ENCODE measurements at places on chromosomes 5 and 9.

- DNase-seq: peak; percentile 92
Observed at GRCh38 chr5:34533582-34534522, 122.3 kb upstream of the RAI14 start.

DNA sequence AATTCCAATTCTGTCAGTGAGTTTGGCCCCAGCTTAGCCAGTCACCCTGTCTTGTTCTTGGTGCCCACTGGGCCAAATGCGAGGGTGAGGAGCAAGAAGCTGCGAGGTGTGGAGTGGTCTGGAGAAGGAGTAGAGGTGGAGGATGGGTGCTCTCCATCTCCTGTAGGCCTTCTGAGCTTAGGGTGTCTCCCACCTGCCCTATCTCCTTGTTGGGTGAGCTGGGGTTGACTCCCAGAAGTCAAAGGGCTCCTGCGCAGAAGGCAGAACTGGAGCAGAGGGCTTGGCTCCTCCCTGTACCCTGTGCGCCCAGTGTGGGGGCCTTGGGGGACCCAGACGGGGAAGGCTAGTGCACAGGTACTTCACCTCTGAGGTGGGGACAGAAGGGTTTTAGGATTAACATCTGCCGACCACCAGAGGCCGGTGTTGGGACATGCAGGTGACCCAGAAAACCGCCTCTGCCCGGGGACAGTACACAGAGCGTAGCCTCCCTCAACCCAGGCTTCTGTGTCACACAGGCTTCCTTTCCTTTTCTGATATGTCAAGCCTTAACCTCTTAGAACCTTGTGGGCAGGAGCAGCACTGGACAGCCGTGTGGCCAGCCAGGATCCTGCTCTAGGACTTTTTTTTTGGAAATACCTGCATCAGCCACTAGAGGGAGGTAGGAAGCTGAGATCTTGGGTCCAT lies 16.9 kb downstream of the IL5 start:
- DNase-seq: peak; percentile 67

DNA sequence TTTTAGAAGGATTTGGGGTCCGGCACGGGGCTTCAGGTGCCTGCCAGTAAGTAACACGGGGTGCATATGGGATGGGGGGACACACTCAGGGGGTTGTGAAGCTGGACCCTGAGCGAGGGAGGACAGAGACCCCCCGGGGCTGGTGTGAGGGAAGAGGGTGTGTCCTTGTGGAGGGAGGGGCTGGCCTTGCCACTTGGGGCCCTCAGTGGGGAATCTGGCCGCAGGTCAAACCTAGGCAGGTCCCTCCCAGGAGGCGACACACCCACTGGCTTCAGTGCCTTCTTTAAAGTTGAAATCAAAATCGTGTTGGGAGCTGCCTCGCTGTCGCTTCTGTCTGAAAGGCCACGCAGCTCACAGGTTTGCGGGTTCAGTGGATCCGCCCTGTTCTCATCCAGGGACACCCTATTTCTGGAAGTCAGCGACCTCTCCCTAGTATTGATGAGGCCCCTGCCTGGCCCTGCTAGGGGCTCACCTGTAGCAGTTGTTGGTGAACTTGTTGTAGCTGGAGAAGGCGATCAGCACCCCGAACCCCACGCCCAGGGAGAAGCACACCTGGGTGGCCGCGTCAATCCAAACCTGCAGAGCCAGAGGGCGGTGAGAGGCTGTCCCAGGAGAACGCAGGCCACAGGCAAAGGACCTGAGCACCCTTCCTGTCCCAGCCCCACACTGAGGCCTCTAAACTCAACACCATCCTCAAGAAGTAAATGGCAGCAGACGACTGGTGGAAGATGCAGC lies 29.4 kb downstream of the SLC6A3 start:
- no peak for DNase-seq

DNA sequence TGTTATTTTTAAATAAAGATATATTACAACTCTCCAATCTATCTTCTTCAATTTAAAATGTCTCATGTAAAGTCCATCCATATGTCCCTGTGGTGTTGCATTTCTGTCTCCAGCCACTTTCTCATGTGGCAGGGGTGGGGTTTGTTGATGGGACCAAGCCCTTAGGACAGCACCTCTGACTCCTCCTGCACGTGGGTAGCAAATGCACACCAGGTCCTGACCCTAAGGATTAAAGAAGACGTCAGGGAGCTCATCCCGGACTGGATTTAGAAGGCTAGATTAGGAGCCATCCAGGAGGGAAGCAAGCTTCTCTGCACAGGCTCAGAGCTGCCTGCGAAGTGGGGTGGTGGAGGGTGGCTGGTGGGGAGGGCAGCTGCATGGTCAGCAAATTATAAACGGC lies 38.9 kb upstream of the FAM120AOS start:
- no peak for DNase-seq

DNA sequence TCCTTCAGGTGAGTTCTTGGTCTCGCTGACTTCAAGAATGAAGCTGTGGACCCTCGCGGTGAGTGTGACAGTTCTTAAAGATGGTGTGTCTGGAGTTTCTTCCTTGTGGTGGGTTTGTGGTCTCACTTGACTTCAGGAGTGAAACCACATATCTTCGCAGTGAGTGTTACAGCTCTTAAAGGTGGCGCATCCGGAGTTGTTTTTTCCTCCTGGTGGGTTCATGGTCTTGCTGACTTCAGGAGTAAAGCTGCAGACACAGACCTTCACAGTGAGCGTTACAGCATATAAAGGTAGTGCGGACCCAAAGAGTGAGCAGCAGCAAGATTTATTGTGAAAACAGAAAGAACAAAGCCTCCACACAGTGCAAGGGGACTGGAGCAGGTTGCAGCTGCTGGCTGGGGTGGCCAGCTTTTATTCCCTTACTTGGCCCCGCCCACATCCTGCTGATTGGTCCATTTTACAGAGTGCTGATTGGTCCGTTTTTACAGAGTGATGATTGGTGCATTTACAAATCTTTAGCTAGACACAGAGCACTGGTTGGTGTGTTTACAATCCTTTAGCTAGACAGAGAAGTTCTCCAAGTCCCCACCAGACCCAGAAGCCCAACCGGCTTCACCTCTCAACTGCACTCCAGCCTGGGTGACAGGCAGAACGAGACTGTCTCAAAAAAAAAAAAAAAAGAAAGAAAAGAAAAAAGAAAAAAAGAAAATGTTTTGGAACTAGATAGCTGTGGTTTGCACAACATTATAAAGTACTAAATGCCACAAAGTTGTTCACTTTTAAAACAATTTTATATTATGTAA lies 9.1 kb upstream of the ERMP1 start:
- no peak for DNase-seq

DNA sequence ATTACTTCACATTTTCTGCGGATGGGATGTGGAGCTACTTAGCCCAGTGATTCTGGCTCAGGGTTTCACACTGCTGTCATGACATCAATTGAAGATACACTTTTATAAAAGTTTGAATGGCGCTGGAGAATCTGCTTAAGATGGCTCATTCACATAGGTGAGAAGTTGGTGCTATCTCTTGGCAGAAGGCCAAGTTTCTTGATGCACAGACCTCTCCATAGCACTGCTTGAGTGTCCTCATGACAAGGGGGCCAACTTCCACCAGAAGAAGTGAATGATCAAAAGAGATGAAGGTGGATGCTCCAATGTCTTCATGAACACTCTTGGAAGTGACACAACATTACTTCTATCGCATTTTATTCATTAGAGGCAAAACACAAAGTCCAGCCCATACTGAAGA lies 403.7 kb upstream of the CCNG1 start:
- no peak for DNase-seq

- no peak for DNase-seq
Observed at GRCh38 chr9:135329571-135330306, 149.8 kb upstream of the PPP1R26 start.

- DNase-seq: no peak
Observed at GRCh38 chr9:134034215-134035040, 9.1 kb downstream of the BRD3OS start.

DNA sequence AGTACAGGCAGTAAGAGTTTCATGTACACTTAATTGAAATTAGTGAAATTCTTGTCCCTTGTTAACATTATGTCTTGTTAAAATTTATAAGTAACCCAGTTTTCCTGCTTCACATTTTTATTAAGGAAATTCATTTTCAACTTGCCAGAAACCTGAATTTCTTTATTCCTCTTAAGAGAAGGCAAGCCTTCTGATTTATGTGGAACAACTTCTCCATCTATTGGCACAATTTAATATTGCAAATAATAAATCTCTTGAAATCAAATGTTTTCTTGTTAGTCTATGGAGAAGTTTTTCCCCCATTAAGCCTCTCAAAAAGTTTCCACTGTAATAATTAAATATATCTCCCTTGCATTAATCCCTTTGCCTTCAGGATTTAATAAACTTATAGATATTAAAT lies 33.8 kb upstream of the ACO1 start:
- peak; percentile 9 for DNase-seq

- DNase-seq: no peak
Observed at GRCh38 chr9:106218427-106218826, 524.1 kb downstream of the TMEM38B start.

DNA sequence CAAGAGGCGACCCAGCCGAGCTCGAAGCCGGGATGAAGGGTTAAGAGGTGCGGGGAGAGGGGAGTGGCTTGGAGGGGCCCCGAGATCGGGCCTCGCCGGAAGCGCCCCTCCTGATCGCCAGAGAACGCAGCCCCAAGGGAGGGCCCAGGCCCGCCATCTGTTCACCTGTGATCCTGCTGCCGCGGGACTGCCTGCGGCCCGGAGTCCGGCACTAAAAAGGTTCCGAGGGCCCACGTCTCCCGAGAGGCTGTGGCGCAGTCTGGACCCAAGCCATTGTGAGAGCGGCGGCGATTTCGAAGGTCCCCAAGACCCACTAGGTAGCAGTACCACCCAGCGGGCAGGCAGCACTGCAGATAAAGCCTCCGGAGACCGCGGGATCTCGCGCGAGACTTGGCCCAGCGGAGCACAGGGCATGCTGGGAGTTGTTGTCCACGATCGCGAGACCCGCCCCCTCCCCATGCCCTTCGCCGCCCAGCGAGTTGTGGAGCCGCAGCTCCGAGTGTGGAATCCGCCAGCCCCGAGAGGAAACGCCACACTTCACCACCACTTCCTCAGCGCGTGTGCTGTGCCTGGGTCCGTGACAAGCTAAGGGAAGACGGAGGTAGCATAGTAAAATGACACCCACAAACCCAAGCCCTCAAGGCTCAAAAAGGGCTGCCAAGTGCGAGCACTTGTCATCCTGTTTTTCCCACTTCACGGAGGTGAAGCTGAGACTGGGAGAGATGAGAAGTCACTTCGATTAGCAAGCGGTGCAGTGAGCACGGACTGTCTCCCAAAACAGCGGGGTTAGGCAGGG lies at the start of gene KIAA1191:
Gene KIAA1191 (minus strand): TSS at position 328 of the 796 bp plus-strand sequence. CDS start 2,256 bp downstream, outside the sequence.
- peak; percentile 92 for DNase-seq

- peak; percentile 98 for DNase-seq
Observed at GRCh38 chr9:122402403-122402871, 31.6 kb downstream of the PTGS1 start.

- no peak for DNase-seq
Observed at GRCh38 chr5:179998485-179998884, 73.1 kb downstream of the RNF130 start.

DNA sequence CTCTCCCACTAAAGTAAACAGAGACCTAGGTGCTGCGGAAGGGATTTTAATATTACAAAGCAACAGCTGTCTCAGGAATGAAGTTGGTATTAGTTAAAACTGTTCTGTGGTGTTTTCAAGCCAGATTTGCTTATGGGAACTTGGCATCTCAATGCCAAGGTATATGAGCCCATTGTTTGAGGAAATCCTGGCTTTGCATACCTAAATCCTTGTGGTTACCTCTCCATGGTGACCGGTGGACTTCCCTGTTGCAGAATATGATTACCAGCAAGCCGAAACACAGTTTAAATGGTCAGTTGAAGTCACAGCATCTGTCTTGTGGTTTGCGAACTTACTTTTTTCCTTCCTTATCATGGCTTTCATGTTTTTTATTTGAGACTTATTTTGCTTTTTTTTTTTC lies 62.3 kb upstream of the TXNDC8 start:
- no peak for DNase-seq

DNA sequence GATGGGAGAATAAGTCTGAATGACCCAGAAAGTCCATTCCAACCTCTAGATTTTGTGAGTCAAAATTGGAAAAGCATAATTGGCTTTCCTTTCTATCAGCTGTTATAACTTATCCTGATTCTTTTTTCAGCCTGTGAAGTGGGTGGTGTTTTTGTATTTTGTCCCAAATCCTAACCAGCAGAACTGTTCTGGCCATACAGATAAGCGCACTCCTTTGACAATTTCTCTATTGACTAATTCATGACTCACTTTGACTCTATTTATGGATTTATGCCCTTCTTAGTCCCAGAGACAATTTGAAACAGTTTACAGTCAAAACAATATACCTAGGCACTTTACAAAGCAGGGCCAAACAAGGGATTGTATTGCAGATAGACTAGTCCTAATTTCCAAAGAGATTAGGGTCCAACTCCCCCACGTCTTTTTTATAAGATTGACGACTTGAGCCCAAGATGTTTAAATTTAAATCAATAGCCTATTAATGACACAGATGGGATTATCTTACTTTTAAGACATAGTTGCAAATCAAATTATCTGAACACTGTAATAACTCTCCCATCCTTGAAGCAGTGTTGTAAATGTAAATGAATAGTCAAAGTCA lies 301.7 kb upstream of the SEMA6A start:
- no peak for DNase-seq

GRCh38 chr5:43230707-43231106 lies 38.7 kb downstream of the NIM1K start:
- no peak for DNase-seq

DNA sequence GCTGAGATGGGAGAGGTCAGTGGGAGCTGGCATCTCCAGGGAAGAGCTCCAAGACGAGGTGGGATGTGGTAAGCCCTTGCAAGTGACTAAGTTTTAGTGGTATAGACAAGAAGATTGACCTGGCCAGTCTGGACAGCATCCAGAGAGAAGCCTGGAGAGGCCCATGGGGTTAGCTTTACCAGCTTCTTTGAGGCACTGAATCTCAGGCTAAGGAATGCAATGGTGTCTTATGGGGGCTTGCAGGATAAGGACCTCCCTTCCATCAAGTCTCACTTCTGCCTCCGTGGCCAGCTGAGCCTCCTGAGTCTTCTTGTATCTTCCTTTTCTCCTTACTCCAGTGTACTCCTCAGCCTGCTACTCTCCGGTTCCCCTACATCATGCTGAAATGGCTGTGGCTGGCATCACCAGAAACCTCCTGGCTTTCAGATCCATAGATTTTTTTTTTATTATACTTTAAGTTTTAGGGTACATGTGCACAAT lies 56.5 kb upstream of the JADE2 start:
- no peak for DNase-seq

DNA sequence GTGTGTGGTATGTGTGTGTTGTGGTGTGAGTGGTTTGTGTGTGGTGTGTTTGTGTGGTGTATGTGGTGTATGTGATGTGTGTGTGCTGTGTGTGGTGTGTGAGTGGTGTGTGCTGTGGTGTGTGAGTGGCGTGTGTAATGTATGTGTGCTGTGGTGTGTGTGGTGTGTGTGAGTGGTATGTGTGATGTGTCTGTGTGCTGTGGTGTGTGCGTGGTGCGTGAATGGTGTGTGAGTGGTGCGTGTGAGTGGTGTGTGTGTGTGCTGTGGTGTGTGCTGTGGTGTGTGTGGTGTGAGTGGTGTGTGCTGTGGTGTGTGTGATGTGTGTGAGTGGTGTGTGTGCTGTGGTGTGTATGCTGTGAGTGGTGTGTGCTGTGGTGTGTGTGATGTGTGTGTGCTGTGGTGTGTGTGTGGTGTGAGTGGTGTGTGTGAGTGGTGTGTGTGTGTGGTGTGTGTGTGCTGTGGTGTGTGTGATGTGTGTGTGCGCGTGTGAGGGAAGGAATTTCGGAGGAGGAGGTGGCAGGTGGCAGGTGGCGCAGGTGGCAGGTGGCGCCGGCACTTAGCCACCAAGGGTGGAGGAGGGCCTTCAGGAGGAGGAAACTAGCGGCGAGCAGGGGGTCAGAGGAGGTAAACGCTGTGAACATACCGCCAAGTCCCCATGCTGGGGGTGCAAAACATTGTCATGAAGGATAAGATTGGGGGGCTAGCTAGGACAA lies 191.8 kb downstream of the MELK start:
- no peak for DNase-seq

- no peak for DNase-seq
Observed at GRCh38 chr5:154612666-154613065, 134.6 kb upstream of the HAND1 start.

Measured in EH (cell line).